ENCODE measurements at places on chromosomes 13 and 19. TPM values are rescaled to one million over a fixed set of nuclear protein-coding genes. Genes with fewer than 3 reads are reported as not detected.

DNA sequence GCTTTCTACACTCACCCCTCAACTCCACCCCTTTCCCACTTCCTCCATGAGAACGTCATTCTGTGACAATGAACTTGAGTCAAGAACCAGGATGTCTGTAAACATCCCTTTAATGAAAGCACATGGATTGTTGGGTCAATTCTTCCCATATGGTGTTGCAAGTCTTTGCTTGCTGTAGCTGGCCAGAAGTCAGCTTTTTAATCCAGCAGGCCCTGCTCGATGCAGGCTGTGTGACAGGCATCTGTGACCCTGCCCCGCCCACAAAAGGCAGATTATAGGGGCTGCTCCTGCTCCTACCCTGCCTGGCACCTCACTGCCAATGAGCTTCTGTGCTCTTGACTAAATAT lies 78.0 kb downstream of the STARD13 start:
- no peak overlapping the region for H3K4me3 ChIP-seq
- peaks cover 59% of the 10 kb centered on the region for H3K4me1 ChIP-seq
- no peak for DNase-seq
- no peaks in the 10 kb centered on the region for H3K36me3 ChIP-seq

DNA sequence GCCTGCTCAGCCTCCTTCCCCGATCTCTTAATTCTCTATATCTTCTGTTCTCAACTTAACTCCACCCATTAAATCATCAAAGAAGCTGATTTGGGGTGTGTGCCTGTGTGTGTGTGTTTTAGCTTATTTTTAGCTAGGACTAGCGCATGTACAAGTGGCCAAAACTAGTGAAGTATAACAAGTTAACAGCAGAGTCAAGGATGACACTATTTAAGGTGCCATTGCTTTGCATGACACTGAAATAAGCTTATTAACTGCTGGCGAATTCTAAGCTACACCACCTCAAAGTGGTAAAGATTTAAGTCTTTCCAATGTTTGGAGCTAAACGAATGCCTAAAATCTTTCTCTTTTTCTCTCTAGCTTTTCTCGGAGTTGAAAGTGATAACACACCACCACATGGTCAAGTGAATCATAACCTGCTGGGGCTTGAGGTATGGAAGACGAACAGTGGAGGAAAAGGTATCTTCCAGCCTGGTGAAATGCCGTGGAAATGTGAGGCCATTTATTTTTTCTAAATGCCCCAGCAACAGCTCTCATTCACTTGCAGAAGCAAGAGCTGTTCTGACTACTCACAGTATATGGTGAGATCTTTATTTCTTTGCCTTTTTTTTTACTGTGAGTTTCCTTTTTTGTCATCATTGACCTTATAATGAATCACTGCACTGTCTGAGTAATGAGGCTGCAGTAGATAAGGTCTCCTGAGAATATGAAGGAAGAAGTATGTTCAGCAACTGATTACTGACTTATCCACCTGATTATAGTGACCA lies 570.3 kb downstream of the PCDH9 start:
- H3K36me3 ChIP-seq, result no peaks in the 10 kb centered on the region
- no peak for DNase-seq
- no peak overlapping the region for H3K27ac ChIP-seq
- H3K27me3 ChIP-seq, result no peaks in the 10 kb centered on the region

The METTL21C gene
- not detected for total RNA-seq

GRCh38 chr19:16274447-16274846 lies 50.2 kb upstream of the KLF2 start:
- no peak overlapping the region for H3K4me3 ChIP-seq
- no peak overlapping the region for H3K27ac ChIP-seq
- no peak for DNase-seq
- H3K4me1 ChIP-seq, result peaks cover 25% of the 10 kb centered on the region
- H3K36me3 ChIP-seq, result no peaks in the 10 kb centered on the region

The MIDN gene
- 49.1 TPM for total RNA-seq

The MTUS2 gene
- total RNA-seq, result 0.57 TPM

The NANOS3 gene
- total RNA-seq, result not detected

The SGCG gene
- not detected for total RNA-seq

GRCh38 chr19:33089010-33089409 lies 8.0 kb downstream of the GPATCH1 start:
- H3K27me3 ChIP-seq, result no peaks in the 10 kb centered on the region
- DNase-seq, result no peak
- no peaks in the 10 kb centered on the region for H3K4me1 ChIP-seq

The ADGRE1 gene
- not detected for total RNA-seq

GRCh38 chr13:42225051-42225450 lies 46.9 kb upstream of the AKAP11 start:
- H3K4me1 ChIP-seq, result no peaks in the 10 kb centered on the region
- no peak for DNase-seq
- no peaks in the 10 kb centered on the region for H3K27me3 ChIP-seq
- H3K4me3 ChIP-seq, result no peak overlapping the region
- no peak overlapping the region for H3K27ac ChIP-seq

The NDUFB7 gene
- total RNA-seq, result 262 TPM

DNA sequence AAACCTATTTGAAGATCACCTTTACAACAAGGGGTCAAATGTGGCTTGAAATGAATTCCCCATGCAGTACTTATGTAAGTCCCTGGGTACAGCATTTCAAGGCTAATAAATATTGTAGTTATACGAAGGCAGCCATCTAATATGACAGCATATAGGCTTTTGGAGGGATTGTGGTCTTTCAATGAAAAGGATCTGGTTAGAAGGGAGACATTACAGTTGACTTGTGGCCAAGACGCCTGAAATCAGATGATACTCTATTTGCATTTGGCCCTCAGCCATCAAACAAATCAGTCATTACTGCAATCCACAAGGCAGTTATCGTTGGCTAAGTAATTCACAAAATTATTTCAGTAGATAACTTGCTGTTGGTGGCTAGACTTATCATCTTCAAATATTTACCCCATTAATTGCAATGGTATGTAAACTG lies 242.7 kb downstream of the DCLK1 start:
- H3K27ac ChIP-seq, result no peak overlapping the region
- no peaks in the 10 kb centered on the region for H3K27me3 ChIP-seq
- DNase-seq, result no peak
- no peaks in the 10 kb centered on the region for H3K36me3 ChIP-seq
- H3K4me1 ChIP-seq, result no peaks in the 10 kb centered on the region

DNA sequence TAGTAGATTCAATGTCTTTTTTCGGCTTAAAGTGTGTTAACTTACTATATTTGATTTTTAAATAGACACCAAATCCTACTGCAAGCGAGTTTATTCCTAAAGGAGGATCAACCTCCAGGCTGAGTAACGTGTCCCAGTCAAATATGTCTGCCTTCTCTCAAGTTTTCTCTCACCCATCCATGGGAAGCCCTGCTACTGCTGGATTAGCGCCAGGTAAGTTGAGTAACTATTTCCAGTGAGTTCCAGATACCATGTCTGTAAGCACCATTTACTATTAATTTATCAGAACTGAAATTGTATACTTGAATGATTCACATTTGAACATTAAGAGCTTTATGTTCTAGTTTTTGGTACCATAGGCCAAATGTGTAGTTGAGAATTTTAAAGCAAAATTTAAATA lies 81.8 kb downstream of the PAN3 start:
- H3K36me3 ChIP-seq, result peaks cover 41% of the 10 kb centered on the region
- no peak for DNase-seq
- H3K27me3 ChIP-seq, result no peaks in the 10 kb centered on the region
- no peaks in the 10 kb centered on the region for H3K4me1 ChIP-seq

DNA sequence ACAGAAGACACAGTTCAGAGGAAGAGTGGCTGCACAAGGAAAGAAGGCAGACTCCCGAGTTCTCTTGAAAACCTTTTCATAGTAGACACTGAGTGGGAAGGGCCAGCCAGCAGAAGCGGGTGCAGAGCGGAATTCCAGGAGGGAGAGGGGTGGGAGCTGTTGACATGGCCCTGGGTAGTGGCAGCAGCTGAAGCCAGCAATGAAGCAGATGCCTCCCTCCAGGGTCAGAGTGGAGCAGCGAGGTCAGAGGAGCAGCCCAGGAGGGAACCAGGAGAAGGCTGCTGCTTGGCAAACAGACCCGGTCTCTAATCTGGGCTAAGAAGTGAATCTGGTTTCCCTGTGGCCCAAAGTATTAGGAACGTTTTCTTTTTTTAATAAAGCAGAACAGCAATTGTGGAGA lies 73.9 kb upstream of the SPATA13 start:
- H3K4me3 ChIP-seq, result no peak overlapping the region
- no peaks in the 10 kb centered on the region for H3K27me3 ChIP-seq
- no peaks in the 10 kb centered on the region for H3K36me3 ChIP-seq
- DNase-seq, result no peak
- peaks cover under 1% of the 10 kb centered on the region for H3K4me1 ChIP-seq

The CACNA1A gene
- 1.1 TPM for total RNA-seq

GRCh38 chr19:52749780-52750179 lies 14.9 kb upstream of the ZNF611 start:
- no peak overlapping the region for H3K4me3 ChIP-seq
- H3K27ac ChIP-seq, result no peak overlapping the region
- no peaks in the 10 kb centered on the region for H3K36me3 ChIP-seq
- no peaks in the 10 kb centered on the region for H3K4me1 ChIP-seq
- H3K27me3 ChIP-seq, result no peaks in the 10 kb centered on the region

GRCh38 chr19:46016426-46017094 lies 6.3 kb downstream of the PGLYRP1 start:
- H3K27ac ChIP-seq, result peak overlapping the region; percentile 45
- H3K4me3 ChIP-seq, result peak overlapping the region; percentile 76
- H3K36me3 ChIP-seq, result no peaks in the 10 kb centered on the region
- no peak for DNase-seq

GRCh38 chr19:55086730-55087541 lies 11.3 kb downstream of the EPS8L1 start:
- no peaks in the 10 kb centered on the region for H3K36me3 ChIP-seq
- peak overlapping the region; percentile 24 for H3K4me3 ChIP-seq
- H3K27me3 ChIP-seq, result no peaks in the 10 kb centered on the region
- no peak for DNase-seq
- peaks cover 24% of the 10 kb centered on the region for H3K4me1 ChIP-seq
- peak overlapping the region; percentile 55 for H3K27ac ChIP-seq

- no peak for DNase-seq
- H3K4me1 ChIP-seq, result peaks cover 9% of the 10 kb centered on the region
- H3K36me3 ChIP-seq, result no peaks in the 10 kb centered on the region
- H3K4me3 ChIP-seq, result no peak overlapping the region
- peaks cover 37% of the 10 kb centered on the region for H3K27me3 ChIP-seq
Measured at GRCh38 chr13:78595495-78596398, 7.6 kb downstream of the POU4F1 start.

- DNase-seq, result no peak
- H3K36me3 ChIP-seq, result no peaks in the 10 kb centered on the region
- peaks cover 10% of the 10 kb centered on the region for H3K4me1 ChIP-seq
- H3K4me3 ChIP-seq, result no peak overlapping the region
- no peaks in the 10 kb centered on the region for H3K27me3 ChIP-seq
Measured at GRCh38 chr19:18364826-18365528, 21.0 kb upstream of the GDF15 start.

DNA sequence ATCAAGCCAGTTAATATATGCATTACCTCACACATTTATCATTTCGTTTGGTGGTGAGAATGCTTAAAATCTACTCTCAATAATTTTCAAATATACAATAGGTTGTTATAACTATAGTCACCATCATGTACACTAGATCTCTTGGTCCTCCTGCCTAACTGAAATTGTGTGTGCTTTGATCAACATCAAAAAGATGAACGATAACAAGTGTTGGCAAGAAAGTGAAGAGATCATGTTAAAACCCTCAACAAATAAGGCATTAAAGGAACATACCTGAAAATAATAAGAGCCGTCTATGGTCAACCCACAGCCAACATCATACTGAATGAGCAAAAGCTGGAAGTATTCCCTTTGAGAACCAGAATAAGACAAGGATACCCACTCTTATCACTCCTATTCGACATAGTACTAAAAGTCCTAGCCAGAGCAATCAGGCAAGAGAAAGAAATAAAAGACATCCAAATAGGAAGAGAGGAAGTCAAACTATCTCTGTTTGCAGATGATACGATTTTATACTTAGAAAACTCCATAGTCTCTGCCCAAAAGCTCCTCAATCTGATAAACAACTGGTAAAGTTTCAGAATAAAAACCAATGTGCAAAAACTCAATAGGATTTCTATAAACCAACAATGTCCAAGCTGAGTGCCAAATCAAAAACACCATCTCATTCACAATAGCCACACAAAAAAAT lies 27.9 kb upstream of the OR10H1 start:
- no peaks in the 10 kb centered on the region for H3K27me3 ChIP-seq
- H3K27ac ChIP-seq, result no peak overlapping the region
- no peak for DNase-seq
- H3K4me3 ChIP-seq, result no peak overlapping the region
- H3K36me3 ChIP-seq, result no peaks in the 10 kb centered on the region

The GNG8 gene
- not detected for total RNA-seq

All from esophagus squamous epithelium (tissue), 5 donors.